ENCODE measurements at places on chromosomes 2 and 18.

GRCh38 chr2:160208655-160209515, 8.8 kb upstream of the ITGB6 start:
- no peak for DNase-seq

DNA sequence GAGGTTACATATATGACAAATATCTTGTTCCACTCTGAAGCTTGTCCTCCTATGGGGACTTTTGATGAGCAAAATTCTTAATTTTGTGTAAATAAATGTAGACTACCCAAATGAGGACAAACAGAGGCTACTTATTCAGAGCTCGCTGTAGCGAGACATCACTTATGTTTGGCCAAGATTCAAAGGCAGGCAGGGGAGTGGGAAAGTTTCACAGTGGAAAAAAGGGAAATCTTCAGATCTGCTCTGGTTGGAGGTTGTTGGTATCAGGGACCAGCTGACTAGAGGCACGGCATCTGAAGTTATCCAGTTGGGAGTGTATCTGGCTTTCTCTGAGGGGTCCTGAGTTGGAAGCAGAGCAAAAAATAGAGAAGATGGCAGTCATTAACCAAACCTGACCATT, 1.3 kb downstream of the PLB1 start:
- no peak for DNase-seq

GRCh38 chr2:174967086-174967485, 38.1 kb downstream of the CHN1 start:
- no peak for DNase-seq

DNA sequence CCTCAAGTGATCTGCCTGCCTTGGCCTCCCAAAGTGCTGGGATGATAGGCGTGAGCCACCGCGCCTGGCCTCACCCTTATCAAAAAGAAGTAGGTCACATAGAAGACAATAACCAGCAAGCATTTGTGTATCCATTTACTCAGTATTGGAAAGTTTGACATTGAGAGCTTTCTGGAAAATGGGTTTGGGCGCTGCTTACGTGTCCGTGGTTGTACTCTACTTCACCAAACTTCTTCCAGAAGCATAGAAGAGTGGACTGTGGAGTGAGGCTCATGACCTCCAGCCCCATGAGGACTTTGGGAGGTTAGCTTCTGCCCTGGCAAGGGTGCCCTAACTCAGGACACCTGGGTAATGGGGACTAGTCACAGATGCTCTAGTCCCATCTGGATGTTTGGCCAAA, 3.7 kb upstream of the ODC1 start:
- no peak for DNase-seq

- no peak for DNase-seq
Measured at GRCh38 chr2:56077359-56077915, 106.4 kb upstream of the CCDC85A start.
